Bronchial epithelial cell (primary cell): ENCODE measurements at places on chromosomes 7 and 10. TPM values are rescaled to one million over a fixed set of nuclear protein-coding genes. Genes with fewer than 3 reads are reported as not detected.

Gene ARL3
- total RNA-seq, result 4.7 and 5.8 TPM in 2 replicates

Gene LRGUK
- total RNA-seq, result under 0.01 and 0.26 TPM in 2 replicates

Gene ANKRD7
- 0.26 TPM in 2 replicates for total RNA-seq

Gene CRHR2
- total RNA-seq, result not detected in 2 replicates

Gene TWIST1
- 9.0 and 23.7 TPM in 2 replicates for total RNA-seq

Gene AGAP5
- total RNA-seq, result 3.7 and 4.0 TPM in 2 replicates

Gene CPA2
- not detected in 2 replicates for total RNA-seq

Gene IFIT2
- total RNA-seq, result 0.13 and 0.26 TPM in 2 replicates

Gene CCDC201
- under 0.01 TPM in 1 of 2 replicates, not detected in the other for total RNA-seq

Gene PARD3
- total RNA-seq, result 78.2 and 98.2 TPM in 2 replicates

Gene RASA4B
- 0.79 and 1.2 TPM in 2 replicates for total RNA-seq

Gene STRIP2
- 5.2 and 6.8 TPM in 2 replicates for total RNA-seq

Gene GRM3
- not detected in 2 replicates for total RNA-seq

Gene STEAP1B
- total RNA-seq, result 3.7 and 5.9 TPM in 2 replicates

Gene OPN4
- not detected in 2 replicates for total RNA-seq

Gene FAM25A
- 4.7 and 30.6 TPM in 2 replicates for total RNA-seq

Gene SPACDR
- total RNA-seq, result 0.38 and 0.53 TPM in 2 replicates

Gene TET1
- total RNA-seq, result under 0.01 TPM in 2 replicates

Gene CALHM1
- total RNA-seq, result not detected in 2 replicates

Gene TNS3
- 1.8 and 2.6 TPM in 2 replicates for total RNA-seq

Gene CRPPA
- total RNA-seq, result 0.26 and 0.64 TPM in 2 replicates

Gene PHKG1
- 0.26 and 0.77 TPM in 2 replicates for total RNA-seq

Gene RAPGEF5
- 5.8 and 6.3 TPM in 2 replicates for total RNA-seq

Gene ANXA11
- total RNA-seq, result 22.1 and 31.7 TPM in 2 replicates

Gene SORCS3
- total RNA-seq, result not detected in 2 replicates

Gene INSYN2A
- total RNA-seq, result under 0.01 TPM in 1 of 2 replicates, not detected in the other

Gene AKR1C1
- total RNA-seq, result 63.2 and 113 TPM in 2 replicates

Gene AZGP1
- total RNA-seq, result 1.2 and 1.6 TPM in 2 replicates

Gene PALD1
- 0.13 TPM in 1 of 2 replicates, not detected in the other for total RNA-seq

Gene PDCD11
- 38.7 and 44.5 TPM in 2 replicates for total RNA-seq

Gene WDR86
- total RNA-seq, result 0.13 and 0.79 TPM in 2 replicates

Gene SPDYE6
- under 0.01 TPM in 1 of 2 replicates, not detected in the other for total RNA-seq

Gene SRRM3
- total RNA-seq, result 0.26 and 0.51 TPM in 2 replicates

Gene MOGAT3
- not detected in 2 replicates for total RNA-seq

Gene CNTNAP2
- 0.26 and 0.51 TPM in 2 replicates for total RNA-seq

Gene SPDYE2
- total RNA-seq, result not detected in 2 replicates

Gene C10orf67
- total RNA-seq, result 0.26 TPM in 1 of 2 replicates, not detected in the other

Gene RGR
- not detected in 2 replicates for total RNA-seq

Gene ARHGAP22
- 4.9 and 9.0 TPM in 2 replicates for total RNA-seq
